ENCODE measurements at places on chromosomes 3 and 15.

- no peak for DNase-seq
These were observed 18.8 kb upstream of the PRKCI start for GRCh38 chr3:170203457-170203856.

GRCh38 chr3:147713234-147714133 is 304.3 kb downstream of the ZIC1 start:
- no peak for DNase-seq

- no peak for DNase-seq
These were observed 15.9 kb downstream of the CEP70 start for GRCh38 chr3:138578141-138578540.

DNA sequence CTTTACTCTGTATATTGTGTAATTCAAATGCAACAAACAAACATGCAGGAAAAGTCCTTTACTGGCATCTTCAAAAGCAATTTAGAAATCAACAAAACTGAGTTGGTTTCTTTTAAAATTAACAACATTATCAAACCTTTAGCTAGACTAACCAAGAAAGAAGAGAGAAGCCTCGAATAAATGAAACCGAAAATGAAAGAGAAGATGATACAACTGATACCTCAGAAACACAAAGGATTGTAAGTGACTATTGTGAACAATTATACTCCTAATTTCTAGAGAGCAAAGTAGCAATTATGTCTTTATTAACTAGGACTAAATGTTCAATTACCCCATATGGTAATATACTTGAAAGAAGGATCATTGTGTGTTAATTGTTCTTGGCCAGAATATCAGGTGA is 49.2 kb upstream of the P3H2 start:
- DNase-seq, result no peak

- no peak for DNase-seq
These were observed 192.5 kb upstream of the TSC22D2 start for GRCh38 chr3:150215616-150216015.

GRCh38 chr15:99423186-99424130 is 142.3 kb upstream of the MEF2A start:
- DNase-seq, result no peak

DNA sequence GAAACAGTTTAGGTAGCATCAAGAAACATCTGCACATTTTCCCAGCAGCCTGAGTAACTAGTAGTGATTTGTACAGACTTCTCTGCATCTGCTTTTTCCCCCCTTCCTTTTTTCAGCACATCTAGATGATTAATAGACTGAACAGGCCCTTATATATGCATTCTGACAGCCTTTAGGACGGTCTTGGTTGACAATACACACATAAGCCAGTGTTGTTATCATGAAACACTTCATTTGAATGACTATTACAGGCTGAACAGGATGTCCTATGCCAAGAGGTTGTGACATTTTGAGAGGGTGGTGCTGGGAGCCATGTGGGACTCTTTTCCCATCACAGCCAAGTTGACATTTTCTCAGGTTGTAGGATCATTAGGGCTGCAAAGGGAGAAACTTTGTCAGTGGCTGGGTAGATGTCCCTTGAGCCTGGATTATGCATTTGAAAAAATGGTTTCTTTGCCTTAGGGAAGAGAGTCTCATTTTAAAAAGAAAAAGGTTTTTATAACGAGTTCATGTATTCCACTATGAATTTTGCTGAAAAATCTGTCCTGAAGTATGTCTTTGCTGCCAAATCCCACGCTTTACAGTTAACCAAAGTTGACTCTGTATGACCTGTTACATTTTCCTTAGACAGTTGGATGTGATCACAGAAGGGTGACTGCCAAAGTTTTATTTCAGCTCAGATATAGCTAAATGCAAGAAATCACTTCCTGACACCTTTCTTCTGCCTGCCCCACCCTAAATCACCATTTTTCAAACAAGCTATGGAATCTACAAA is 73.7 kb downstream of the FILIP1L start:
- DNase-seq, result peak; percentile 76

GRCh38 chr3:67016522-67017080 is 18.5 kb downstream of the KBTBD8 start:
- DNase-seq, result no peak

DNA sequence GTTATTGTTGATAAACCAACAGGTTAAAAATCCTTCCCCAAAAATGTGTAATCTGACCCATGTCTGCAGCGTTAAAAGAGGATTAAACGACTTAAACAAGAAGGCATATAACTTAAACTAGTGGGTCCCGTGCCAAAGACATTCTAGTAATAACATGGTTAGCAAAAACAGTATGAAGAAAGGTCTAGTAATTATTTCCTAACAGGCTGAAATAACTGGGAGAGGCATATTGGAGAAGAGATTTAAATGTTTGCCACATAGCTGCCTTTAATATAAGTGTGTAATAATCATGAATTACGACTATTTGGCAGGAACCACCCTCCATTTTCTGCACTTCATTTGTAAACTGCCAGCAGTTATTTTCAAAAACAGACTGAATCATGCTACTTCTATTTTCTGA is 67.7 kb upstream of the CSPG5 start:
- DNase-seq, result no peak

DNA sequence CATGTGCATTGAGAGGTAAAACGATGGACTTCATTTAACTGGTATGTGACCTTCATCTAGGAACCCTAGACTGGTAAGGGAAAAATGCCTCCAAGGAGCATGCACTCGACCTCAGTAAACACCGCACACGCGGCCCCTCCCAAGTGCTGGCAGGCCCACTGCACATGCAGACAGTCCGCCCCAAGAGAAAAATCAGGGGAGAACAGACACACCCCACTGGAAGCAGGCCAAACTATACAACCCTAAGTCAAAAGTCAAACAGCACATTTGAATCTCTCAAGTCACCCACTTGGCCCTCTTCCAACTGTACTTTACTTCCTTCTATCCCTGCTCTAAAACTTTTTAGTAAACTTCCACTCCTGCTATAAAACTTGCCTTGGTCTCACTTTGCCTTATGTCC is 250.1 kb upstream of the HES1 start:
- DNase-seq, result no peak

GRCh38 chr3:123499322-123499721 is 50.4 kb upstream of the ADCY5 start:
- no peak for DNase-seq

Data from muscle of arm (tissue), 14 donors.